ENCODE measurements at places on chromosomes 1 and 21.
A peak's percentile ranks its signal among the peaks of the same experiment; 100 is the strongest.

- DNase-seq, result peak; percentile 52
Measured at GRCh38 chr1:100036718-100037655, 67.2 kb downstream of the SLC35A3 start.

- DNase-seq, result no peak
Measured at GRCh38 chr1:241799416-241799815, 48.6 kb upstream of the EXO1 start.

GRCh38 chr1:34128186-34128889, 36.7 kb downstream of the CSMD2 start:
- peak; percentile 8 for DNase-seq

DNA sequence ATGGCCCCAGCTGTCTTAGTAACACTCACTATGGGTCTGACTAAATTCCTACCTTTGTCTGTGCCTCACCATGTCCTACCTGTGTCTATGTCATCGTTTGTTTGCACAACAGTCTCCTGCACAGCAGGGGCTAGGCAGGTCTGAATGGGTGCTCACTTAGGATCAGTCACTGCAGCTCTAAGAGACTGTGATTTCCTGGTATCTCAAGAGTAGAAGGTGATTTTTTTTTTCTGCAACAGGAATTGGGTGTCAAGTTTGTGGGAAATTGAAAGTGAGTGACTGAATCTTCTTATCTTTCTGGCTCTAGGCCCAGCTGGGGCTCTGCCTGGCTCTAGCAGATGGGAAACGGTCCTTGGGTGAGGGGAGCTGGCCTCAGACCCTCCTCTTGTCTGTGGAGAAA, 46.4 kb upstream of the TRABD2B start:
- DNase-seq, result no peak

- no peak for DNase-seq
Measured at GRCh38 chr1:44905276-44905675, 62.2 kb upstream of the PTCH2 start.

DNA sequence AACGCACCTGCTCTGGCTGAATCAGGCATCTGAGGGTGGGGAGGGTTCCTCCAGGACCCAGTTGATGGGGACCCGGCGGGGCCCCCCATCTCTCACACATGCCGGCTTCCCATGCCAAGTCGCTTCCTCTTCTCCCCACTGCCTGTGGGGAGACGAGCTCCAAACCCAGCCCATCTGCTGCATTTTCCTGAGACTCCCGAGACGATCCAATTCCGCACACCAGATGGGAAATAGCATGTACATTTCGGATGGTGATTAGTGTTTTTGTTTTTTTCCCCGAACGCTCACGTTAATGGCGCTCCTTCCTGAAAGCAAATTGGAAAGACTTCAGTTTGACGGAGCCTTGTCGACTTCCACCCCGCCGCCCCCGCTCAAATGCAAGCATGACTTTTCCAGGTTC, 13.2 kb upstream of the GRIK3 start:
- no peak for DNase-seq

DNA sequence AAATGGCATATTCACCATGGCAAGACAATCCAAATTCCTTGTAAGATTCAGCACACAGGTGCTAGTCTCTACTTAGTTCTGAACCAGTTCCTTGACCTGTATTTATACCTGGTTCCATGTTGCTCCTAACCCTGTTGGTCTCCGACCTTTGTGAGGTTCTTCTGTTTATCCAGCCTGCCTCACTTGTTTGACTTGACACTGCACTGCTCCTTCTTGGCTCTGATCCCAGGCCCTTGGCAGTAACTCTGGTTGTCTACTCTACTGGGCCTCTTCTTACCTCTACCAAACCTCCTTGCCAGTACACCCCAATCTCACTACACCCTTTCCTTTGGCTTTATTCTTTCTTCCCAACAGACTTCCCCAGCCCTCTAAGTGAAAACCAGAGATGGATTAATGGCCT, 419.4 kb upstream of the USP24 start:
- no peak for DNase-seq
